Activated T-helper 1 cell treated with anti-CD3 and anti-CD28 coated beads, Interleukin-2, amount 50 U/mL, for 16 hours (primary cell): ENCODE measurements at places on chromosomes 5 and 9.

DNA sequence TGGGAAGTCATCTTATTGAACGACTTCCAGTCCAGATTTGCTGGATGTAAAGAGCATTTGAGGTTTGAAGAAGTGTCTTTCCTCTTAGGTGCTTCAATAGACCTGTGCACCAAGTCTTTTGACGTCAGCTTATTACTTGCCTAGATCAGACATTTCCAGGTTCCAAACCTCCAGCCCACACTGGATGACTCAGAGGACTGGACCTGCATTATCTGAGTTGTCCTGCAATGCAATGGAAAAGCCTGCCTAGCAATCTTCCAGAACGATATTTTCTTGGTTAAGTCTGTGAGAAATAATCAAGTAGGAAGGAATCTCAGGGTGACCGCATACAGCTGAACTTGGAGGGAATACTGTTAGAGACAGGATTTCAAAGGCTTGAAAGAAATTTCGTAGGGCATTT lies 147.2 kb upstream of the MOCS2 start:
- DNase-seq, result no peak

DNA sequence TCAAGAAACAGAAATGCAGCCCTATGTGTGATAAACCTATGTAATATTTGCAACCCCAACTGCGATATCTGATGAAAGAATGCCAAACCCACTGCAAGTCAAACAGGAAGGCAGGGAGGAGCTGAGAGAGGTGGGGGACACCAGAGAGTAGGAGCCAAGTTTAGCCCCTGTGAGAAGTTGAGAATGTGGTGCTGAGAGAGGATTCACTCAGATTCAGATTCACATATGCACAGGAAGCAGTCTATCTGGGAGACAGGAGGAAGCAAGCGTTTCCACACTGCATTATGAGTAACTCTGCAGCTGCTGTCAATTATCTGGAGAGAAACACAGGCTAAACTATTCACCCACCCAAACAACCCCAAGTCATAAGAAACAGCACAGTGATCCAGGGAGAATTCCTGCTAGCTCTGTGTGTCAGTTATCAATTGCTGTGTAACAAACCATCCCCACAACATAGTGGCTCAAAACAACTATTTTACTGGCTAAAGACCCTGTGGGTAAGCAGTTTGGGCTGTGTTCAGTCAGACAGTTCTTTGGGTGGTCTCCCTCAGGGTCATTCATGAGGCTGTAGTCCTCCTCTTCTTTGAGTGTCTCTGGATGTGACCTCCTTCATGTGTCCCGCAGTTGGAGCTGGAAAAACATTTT lies 161.9 kb upstream of the RAI14 start:
- DNase-seq, result no peak

DNA sequence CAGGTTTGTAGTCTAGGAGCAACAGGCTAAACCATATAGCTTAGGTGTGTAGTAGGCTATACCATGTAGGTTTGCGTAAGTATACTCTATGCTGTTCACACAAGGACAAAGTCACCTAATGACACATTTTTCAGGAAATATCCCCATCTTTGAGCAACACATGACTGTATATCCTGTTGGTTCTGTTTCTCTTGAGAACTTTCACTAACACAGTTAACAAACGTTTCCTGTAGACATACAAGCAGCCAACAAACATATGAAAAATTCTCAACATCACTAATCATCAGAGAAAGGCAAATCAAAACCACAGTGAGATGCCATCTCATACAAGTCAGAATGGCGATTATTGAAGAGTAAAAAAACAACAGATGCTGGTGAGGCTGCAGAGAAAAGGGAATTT lies 68.2 kb downstream of the NR2F1-AS1 start:
- no peak for DNase-seq

DNA sequence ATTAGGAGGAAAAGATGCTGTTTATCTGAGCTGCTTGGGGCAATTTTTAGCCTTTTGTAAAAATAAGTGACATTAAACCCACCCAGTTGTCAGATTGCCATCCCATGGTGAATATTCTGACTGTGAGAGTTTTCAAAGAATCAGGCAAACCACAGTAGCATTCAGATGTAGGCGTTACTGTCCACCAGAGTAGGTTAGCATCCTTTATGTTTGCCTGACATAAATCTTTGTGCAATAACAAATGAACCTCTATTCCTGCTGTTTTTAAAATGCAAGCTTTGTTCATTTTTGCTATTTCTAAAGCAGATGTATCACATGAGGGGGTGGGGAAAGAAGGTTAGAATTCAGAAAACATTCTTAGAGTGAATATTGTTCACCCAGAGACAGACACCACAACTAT lies 427.8 kb downstream of the CDH9 start:
- DNase-seq, result no peak

- no peak for DNase-seq
Observed at GRCh38 chr9:112015149-112015548, 118.5 kb downstream of the UGCG start.

GRCh38 chr9:20187318-20187717 lies 398.5 kb upstream of the SLC24A2 start:
- DNase-seq, result no peak

DNA sequence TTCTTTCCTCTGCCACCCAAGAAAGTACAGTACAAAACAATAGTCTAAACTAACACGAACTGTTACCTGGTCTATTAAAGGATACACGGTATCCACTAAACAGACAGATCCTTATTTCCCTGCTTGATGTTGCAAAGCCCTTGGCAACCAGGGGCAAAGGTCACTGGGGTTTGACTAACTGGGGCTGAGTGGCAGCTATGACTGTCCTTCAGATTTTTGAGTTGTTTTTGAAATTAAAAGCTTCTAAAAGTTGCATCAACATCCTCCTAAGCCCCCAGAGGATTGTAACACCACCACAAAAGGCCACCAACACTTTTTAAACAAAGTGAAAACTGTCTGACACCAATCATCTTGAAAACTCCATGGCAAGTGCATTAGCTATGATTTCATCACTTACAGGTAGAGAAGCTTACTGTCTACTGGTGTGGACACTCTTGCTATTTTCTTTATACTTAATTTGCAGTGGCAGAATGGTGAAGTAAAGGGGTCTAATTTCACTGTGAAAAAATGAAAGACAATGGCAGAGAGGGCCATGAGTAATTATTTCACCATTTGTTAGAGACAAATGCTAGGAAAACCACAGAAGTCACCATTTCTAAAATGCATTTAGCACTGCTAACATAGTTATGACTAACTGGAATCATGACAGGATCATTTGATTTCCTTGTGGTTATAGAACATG lies 292.4 kb downstream of the EFNA5 start:
- DNase-seq, result no peak

DNA sequence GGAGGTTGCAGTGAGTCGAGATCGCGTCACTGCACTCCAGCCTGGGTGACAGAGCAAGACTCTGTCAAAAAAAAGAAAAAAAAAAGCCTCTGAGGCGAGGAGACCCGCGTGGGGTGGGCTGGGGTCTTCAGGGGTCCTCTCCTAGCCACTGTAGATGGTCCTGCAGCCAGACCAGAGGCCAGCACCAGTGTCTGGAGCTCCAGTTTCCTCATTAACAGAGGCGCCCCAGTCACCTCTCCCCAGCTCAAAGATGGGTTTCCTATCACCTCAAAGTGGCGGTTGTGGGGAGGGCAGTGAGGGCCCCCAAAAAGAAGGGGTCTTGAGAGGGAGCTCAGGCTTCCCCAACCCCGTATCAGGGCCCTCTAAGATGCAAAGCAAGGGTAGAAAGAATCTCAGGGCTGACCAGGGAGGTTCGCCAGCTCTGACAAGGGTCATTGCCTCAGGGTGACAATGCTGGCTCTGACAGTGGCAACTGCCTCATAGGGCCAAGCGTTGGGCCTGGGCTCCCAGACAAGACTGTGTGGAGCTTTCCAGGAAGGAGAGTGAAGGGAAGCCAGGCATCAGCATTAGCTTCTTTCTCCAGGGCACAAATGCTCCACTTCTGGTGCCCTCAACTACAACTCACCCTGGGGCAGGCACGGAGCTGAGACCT lies 15.0 kb downstream of the STK10 start:
- DNase-seq, result no peak

DNA sequence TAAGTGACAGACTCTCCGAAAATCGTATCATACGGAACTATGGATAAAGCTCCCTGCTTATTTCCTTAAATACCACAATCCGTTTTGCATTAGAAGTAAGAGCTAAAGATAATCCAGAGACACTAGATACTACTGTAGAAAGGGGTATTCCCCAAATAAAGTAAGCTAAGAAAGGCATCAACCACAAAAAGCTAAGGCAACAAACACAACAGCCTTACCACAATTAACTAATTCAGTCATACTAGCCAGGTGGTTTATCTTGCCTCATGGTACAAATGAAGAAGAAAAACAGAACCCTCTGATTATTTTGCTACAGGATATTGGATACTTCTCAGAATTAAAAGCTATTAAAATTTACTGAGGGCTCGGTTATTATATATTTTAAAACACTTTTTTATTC lies 14.1 kb downstream of the ERP44 start:
- DNase-seq, result no peak

GRCh38 chr5:152349683-152350526 lies 55.2 kb downstream of the NMUR2 start:
- no peak for DNase-seq

DNA sequence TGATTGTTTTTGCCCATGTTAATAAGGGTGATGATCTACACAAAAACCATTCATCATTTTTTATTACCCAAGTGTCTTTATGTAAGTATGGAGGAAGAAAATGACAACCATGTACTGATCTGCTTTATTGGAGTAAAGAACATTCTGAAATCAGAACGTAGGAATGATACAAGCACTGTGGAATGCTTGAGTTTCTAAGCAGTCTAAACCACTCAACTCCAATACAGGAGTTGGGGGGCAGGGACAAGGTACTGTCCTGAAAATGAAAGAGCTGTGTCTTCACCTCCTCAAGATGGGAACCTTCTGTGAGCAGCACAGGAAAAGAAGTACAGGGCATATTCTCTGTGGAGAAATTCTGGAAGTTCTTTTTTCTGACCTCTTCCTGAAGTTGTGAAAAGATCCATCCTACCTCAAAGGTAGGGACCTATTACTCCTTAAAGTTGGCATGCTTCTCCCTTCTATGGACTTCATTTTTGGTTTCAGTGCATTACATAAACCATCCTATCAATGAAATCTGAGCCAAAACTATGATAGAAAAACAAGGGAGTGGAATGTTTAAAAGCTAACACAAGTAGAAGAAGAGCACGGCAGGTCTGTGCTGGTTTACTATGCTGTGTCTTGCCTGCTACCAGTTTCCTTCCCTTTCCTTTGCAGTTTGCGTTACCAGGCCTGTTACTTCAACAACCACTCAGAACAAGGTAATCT lies 202.6 kb downstream of the SEMA5A start:
- DNase-seq, result no peak

DNA sequence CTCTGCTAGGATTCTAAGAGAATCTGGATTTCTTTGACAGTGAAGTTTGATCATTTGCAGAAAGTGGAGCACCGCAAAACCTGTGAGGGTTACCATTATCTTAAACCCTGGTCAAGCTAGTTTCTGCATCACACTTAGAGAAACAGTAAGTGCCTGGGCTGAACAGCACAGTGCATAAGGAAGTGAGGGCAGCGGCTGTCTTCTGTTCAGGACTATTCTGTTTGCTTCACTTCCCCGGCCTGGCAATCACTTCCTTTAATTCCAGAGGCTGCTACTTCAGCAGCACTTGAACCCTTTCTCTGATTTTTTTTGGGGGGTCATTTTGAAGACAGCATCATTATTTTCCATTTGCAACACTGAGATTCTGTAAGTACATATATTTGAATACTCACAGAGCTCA lies 32.0 kb downstream of the SEMA6A start:
- DNase-seq, result no peak

- DNase-seq, result no peak
Observed at GRCh38 chr5:35484241-35484640, 133.4 kb upstream of the SPEF2 start.

DNA sequence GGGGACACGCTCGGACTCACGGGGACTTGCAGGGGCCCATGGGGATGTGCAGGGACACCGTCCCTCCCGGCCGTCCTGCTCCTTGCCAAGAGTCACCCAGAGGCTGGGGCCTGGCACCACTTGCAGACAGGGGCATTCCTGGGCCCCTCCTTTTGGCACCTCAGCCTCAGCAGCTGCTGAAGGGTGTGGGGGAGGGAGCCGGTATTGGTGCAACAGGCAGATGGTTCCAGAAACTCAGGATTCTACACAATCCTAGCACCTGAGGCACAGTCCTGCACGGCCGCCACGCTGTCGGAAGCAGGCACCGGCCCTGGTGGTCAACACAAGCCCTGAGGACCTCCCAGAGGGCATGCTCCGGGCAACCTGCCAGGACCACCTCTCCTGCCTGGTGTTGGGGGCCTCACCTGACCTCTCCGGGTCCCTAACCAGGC lies 19.3 kb upstream of the SLC12A7 start:
- no peak for DNase-seq

DNA sequence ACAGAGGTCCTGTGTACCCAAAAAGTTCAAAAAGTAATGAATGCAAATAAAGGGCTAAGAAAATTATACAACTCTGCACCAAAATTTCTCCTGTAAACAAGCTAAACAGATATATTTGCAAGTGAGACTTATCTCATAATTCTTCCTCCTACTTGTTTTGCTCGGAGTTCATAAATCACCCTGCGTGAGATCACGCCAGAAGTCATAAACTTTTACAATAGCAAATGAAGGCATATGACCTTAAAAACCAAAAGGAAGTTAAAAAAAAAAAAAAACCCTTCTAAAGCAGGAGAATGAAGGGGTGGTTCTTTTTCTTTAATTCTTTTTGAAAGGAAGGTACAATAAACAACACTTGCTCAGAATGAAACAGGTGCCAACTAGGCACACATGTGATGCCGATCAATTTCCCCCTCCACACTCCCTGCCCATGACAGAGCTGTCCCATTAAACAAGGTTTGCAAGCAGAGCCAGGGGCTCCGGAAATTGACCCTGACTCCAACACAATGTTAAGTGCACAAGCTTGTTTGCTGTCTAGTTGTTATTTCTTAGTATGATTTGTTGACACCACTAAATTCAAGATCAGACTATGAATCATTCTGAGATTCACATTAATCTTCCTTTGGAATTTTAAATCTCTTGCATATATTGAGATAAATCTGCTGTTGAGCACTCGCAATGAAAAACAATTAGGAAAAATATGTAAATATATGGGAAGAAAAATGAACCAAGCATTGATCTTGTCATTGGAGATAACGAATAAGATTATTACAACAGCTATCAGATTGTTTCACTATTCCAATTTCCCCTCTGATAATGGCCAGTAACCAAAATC lies 46.3 kb downstream of the DROSHA start:
- no peak for DNase-seq

DNA sequence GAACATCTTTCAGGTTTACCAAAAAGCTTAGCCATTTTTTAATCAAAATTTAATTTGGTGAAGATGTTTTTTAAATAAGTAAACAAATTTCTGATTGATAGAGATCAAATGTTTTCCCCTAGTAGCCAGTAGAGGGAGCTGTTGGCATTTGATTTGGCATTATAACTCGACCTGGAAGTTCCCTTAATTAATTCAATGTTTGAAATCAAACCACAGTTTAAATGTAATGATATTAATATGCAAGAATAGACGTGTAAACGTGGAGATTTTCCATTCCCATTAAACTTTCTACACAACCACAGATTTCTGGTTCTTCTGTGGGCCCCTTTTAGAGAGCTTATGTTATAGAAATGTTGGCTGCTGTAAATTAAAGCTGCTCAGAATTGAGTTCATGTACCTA lies 148.1 kb upstream of the MPDZ start:
- DNase-seq, result no peak

GRCh38 chr5:177507165-177507564 lies 2.5 kb downstream of the DOK3 start:
- no peak for DNase-seq

GRCh38 chr9:882416-882924 lies 41.0 kb downstream of the DMRT1 start:
- DNase-seq, result no peak
